ENCODE measurements at places on chromosomes 4 and X. TPM values are rescaled to one million over a fixed set of nuclear protein-coding genes. Genes with fewer than 3 reads are reported as not detected.

Gene NUDT11
- 12.2 TPM for total RNA-seq

Gene EMCN
- total RNA-seq = not detected

Gene ANAPC4
- 11.7 TPM for total RNA-seq

Gene KLHL34
- total RNA-seq = not detected

GRCh38 chr4:110611968-110612447, 10.9 kb downstream of the PITX2 start:
- no peak for DNase-seq

GRCh38 chrX:16185725-16186136, 18.4 kb downstream of the MAGEB17 start:
- DNase-seq = peak; percentile 68

GRCh38 chr4:39977489-39978377, at the start of gene PDS5A:
Gene PDS5A, minus strand, starts transcription at chr4:39977911. Its CDS starts 1,334 bp downstream, at chr4:39976577.
- peak; percentile 87 for DNase-seq

DNA sequence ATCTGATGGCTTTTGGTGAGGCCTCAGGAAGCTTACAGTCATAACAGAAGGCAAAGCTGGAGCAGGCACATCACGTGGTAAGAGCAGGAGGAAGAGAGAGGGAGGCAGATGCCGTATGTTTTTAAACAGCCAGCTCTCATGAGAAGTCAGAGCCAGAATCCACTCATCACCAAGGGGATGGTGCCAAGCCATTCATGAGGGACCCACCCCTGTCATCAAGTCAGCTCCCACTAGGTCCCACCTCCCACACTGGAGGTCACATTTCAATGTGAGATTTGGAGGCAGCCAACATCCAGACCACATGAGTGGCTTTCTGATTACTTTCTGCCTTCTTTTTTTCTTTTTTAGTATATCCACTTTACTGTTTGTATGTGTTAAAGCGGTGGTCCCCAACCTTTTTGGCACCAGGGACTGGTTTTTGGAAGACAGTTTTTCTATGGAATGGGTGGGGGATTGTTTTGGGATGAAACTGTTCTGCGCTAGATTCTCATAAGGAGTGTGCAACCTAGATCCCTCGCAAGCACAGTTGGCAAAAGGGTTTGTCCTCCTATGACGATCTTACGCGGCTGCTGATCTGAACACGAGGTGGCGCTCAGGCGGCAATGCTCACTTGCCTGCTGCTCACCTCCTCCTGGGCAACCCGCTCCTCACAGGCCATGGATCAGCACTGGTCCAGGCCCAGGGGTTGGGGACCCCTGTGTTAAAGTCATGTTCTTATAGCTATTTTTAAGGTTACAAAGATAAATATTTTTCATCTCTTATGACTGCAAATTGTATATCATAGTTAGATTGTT, 61.7 kb downstream of the SLIT2 start:
- DNase-seq = no peak

- peak; percentile 65 for DNase-seq
These were observed 14.5 kb downstream of the SPACA5 start for GRCh38 chrX:48021026-48021900.

- DNase-seq = no peak
These were observed 3.1 kb downstream of the CPE start for GRCh38 chr4:165381821-165382373.

DNA sequence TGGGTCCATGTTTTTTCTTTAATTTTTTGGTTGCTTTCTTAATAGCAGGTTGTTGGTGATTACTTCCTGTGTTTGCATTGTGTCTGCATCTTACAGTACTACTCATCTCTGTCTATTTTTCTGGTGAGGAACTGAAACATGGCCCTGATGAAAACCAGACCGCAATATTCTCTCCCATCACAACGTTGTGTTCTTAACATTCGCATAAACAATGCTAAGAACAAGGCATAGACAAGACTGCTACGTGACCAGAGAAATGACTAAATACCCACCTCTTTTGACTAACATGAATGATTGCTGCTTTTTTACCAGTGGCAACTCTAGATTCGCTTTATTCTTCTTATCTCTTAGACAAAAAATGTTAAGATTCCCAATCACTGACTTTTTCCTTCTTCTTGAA, 179.1 kb downstream of the GC start:
- no peak for DNase-seq

Gene CXCL10
- total RNA-seq = not detected

Gene EIF4E
- total RNA-seq = 224 TPM

Gene RBMX2
- total RNA-seq = 17.1 TPM

- no peak for DNase-seq
These were observed 1.9 kb downstream of the CCDC110 start for GRCh38 chr4:185469580-185470154.

DNA sequence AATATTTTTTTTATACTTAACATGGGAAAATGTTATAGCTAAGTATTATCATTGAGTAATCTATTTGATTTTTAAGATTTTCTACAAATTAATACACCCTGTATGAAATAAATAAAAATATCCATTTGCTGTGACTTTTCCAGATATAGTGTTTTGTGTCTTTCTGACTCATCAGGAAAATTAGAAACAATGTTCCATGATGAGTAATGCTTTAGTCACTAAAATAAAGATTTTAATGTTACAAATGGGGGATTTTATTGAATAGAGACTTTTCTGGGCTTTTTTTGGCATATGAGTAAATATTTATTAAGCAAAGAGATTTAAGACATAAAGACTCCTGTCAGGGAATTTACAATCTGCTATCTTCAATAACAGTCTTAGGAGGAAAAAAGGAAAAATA, 279.2 kb upstream of the NOCT start:
- peak; percentile 47 for DNase-seq

DNA sequence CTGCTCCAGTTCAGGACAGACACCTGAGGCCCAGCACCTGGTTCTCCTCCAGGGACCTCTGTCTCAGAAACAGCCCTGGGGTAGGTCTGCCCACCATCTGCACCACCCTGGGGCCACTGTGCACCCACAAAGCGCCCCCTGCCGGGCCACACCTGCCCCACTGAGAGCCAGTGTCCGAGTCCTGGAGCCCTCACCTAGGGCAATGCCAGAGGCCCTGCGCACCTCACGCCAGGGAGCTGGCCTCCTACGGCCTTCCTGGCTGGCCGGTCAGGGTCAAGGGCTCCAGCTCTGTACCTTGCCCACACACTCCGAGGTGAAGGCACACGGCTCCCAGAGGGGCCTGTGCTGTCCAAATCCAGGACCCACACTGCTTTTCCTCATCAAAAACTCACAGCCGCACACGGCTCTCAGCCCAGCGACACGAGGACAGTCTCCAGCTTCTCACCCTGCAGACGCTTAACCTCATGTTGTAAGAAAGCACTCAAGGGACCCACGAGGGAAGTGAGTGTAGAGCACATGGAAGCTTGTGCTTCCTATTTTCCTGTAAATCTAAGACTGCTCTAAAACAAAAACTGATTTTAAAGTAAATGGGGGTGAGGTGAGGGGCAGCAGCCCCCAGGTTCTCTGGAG, 5.4 kb downstream of the CTBP1 start:
- no peak for DNase-seq

DNA sequence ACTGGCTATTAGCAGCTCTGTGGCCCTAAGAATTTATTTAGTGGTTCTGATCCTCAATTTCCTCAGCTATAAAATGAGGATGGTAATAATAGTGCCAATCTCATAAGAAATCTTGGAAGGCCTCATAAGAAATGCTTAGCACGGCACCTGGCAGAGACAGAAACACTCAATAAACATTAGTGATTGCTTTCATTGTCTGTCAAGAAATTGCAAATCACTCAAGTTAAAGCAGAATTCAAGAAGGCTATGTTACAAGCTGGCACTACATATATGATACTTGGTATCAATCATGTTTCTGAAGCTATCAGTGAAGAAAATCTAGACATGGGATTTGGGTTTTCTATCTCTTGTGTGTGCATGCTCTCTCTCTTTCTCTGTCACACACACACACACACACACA, 267.7 kb upstream of the KCNIP4 start:
- no peak for DNase-seq

All from SJSA1 (cell line).